ENCODE measurements at places on chromosomes 1 and 21.

DNA sequence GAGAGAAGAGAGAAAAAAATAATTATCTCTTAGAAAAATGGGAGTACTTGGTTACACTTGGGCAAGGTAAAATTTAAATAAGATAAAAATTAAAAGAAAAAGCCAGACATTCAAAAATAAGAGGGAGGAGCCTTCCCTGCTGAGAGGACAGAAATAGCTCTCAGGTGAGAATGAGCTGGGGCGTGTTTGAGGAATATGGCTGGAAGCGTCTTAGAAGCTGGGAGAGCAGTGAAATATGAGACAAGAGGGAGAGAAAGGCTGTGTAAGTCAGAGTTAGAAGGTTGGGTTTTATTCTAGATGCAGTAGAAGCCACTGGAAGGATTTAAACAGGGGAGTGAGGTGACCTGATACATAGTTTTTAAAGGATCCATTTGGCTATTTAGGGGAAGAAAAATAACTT, 154.2 kb upstream of the L1TD1 start:
- DNase-seq: no peak

DNA sequence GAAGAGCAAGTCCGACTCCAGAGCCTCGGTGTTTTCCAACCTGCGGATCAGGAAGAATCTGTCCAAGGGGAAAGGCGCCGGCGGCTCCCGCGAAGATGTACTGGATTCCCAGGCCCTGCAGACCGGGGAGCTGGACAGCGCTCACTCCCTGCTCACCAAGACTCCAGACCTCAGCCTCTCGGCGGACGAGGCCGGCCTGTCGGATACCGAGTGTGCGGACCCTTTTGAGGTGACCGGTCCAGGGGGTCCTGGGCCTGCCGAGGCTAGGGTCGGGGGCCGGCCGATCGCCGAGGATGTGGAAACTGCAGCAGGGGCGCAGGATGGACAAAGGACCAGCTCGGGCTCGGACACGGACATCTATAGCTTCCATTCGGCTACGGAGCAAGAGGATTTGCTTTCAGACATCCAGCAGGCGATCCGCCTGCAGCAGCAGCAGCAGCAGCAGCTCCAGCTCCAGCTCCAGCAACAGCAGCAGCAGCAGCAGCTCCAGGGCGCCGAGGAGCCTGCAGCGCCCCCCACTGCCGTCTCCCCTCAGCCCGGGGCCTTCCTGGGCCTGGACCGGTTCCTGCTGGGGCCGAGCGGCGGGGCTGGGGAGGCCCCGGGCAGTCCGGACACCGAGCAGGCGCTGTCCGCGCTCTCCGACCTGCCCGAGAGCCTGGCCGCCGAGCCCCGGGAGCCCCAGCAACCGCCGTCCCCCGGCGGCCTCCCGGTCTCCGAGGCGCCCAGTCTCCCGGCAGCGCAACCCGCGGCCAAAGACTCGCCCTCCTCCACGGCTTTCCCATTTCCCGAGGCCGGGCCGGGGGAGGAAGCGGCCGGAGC, 827 bp downstream of the FMN2 start:
- no peak for DNase-seq

- DNase-seq: no peak
These were observed 136.8 kb downstream of the NOS1AP start for GRCh38 chr1:162206300-162206699.

GRCh38 chr1:62438163-62438562, 1.3 kb downstream of the USP1 start:
- DNase-seq: no peak

DNA sequence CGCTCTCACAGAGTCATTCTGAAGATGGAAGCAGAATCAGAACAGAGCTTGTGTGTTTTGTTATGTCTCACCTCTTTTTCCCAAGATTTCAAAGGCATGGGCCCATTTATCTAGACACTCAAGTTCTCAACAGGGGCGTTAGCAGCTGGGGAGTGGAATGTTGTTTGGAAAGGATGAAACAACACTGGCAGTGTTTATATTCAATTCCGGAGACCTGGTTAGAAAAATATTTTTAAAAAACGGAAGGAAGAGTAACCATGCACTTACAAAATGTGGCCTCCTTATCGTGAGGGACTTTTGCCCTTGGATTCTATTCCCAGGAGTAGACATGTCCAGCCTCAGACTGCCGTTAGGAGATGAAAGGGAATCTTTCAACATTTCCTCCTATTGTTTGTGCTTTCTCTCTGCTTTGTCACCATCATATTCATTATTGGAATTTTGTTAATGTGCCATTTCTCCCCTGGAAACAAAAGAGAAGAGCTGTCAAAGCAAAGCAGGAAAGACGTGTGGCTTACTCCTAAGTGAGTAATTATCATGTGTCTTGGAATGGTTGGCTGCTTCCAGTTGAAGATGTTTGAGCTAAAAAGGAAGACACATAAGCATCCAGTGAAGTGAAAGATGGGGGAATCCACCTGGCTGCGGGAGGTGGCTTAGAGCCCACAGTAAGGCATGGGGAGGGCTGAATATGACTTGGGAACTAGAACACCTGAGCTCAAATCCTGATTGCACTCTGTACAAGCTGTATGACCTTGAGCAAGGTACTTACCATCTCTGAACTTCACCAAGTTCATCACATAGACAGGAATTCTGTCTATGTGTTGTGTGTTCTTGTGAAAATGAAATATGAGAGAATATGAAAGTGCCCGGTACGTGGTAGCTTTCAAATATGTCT, 71.7 kb upstream of the JUN start:
- no peak for DNase-seq

DNA sequence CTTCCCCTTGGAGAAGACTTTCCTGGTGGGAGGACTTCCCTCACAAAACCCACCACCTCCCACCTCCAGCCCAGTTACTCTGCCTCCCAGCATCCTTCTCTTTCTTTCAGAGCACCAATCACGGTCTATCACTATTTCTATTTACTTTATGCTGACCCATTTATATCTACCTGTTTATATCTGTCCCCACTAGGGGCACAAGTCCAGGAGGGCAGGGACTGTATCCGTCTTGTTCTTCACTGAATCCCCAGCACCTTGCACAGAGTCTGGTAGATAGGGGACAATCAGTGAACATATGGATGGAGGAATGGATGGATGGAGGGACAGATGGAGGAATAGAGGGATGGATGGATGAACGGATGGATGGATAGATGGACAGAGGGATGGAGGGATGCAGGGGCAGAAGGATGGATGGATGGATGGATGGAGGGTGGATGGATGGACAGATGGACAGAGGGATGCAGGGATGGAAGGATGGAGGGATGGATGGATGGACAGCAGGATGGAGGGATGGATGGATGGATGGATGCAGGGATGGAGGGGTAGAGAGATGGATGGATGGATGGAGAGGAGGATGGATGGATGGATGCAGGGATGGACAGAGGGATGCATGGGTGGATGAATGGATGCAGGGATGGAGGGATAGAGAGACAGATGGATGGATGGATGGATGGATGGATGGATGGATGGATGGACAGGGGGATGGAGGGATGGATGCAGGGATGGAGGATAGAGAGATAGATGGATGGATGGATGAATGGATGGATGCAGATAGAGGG, 5.5 kb downstream of the C1QB start:
- DNase-seq: no peak
